NCI-H1048 (cell line): ENCODE measurements at places on chromosomes 7 and 10.

DNA sequence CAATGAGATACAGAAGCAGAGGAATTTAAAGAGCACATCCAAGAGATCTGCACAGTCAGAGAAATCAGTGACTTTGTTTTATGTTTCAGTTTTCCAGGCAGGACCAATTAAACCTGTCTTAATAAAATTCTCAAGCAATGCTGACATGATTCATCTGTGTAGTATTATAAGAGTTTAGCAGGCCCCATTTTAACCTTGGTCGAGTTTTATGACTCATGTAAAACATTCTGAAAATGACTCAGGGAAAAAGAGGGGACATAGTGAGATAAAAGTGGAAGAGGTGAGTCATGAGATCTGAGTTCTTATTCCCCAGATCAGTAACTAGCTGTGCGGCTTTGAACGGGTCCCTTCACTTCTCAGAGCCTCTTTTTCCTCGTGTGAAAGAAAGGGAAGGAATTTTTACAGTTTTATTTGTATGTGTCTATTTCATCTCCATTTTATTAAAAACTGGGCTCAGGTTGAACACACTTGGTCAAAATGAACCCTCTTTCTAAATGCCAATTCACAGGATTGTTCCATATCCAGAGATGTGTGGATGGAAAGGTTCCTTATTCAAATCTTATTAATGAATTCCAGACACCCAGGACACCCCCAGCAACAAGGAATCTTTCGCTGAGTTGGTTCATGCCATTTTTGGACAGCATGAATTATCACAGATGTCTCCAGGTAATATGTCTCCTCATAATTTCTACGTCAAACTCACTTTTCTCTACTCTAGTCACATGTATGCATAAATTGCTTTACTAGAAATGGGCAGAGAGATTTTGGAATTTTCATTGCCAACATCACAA, 143.2 kb downstream of the JAZF1 start:
- DNase-seq, result no peak

- DNase-seq, result no peak
These were observed 98.7 kb downstream of the HTR5A start for GRCh38 chr7:155168597-155169480.

- no peak for DNase-seq
These were observed 1013.1 kb downstream of the TYW1 start for GRCh38 chr7:68009716-68010115.

GRCh38 chr7:18655506-18655905, 160.0 kb downstream of the HDAC9 start:
- DNase-seq, result no peak

DNA sequence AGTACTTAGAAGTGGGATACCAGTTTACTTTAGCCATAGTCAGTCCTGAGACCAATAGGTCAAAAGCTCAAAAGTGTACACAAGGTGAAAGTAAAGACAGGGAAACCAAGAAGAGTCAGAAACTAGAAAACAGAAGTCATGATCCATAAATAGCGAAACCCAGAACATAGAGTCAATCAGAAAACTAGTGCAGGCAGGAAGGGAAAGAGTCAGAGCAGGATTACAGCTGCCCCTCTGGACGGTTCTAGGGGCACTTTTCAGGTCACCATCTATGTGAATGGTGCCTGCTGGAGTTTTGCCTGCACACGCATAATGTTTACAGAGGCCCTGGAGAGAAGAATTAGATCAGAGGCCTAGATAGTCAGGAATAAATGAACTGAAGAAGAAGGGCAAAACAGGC, 22.4 kb upstream of the DMTF1 start:
- DNase-seq, result no peak

GRCh38 chr10:75466886-75467285, 35.5 kb downstream of the LRMDA start:
- no peak for DNase-seq

DNA sequence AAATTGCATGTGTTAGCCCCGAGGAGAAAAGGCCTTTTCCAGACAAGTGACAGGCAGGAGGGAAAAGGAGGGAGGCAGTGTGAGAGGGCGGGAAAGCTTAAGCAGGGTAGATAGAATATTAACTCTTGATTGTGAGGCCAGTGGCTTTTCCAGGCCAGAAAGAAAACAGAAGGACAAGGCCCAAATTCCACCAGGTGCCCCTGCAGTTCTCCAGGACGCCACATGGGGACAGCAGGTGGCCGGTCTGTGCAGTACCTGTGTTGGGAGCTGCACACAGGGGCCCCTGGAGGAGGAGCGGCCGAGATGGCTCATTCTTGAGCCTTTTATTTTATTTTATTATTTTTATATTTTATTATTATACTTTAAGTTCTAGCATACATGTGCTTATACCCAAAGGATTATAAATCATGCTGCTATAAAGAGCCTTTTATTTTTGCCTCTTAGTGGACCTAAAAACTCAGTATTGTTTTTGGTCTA, 141.3 kb upstream of the KLF14 start:
- DNase-seq, result no peak

DNA sequence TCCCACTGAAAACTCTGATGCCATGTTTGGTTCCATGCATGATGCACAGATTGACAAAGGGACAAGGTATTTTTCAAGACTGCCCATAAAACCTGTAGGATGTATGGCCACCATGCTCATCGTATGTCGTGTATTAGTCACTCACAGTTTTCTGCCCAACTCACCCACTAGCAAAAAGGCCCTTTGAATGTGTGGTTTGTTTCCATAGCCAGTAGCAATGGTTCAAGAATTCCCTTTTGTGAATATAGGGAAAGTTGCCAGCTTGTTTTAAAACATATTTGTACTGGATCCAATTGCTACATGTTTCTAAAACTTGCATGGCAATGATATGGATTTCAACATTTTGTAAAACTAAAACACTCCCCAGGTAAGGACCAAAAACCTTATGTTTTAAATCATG, 280.9 kb upstream of the YAE1 start:
- DNase-seq, result no peak

DNA sequence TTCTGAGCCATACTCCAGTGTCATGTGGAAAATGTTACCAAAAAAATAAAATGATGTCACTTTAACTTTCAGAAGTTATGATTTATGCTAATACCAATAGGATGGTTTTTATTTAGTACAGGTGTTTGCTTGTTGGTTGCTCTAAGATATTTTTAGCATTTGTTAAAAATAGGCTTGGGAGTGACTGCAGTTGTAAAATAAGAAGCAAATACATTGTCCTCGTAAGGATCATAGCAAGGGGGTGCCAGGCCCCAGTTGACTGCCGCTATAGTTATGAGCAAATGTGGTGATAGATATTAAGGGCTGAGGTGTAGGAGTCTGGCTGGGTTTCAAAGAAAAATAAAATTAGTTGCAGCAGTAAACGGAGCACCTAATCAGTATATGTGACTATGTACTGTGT, 354.4 kb upstream of the BMPER start:
- no peak for DNase-seq

DNA sequence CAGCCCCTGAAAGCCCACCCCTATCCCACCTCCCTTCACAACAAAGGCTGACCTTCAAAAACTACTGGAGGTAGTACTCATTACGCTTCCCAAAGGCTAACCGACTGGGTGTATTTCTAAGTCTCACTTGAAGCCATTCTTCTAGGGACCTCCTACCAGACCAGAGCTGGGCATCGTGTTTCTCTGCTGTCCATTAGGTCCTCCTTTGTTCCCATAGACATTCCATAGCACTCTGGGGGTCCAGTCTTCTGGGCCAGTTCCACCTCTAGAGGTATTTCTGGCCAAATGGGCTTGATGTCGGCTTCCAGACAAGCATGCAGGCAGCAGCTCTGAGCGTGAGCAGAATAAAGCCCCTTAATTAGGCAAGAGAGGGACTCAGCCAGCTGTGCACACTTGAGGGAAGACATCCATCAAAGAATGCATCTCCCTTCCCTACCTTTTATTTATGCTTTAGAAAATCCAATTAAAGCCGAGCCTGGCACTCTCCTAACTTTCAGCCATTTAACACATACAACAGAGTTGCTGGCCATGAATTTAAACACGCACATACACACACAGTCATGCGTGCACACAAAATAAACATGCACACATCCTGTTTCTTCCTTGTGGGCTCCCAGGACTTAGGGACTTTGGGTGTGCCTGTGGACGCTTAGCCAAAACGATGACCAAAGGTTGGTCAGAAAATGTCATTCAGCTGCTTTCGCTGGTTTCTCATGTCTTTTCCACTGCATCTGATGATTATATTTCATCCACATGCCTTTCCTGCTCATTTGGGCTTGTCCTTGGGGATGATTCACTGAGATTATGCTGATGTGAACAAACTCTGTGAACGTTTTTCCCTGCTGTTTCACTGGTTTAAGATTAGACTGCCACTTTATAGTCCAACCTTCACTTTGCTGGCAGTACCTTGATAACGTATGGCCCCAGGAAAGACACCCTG, 362.0 kb upstream of the NFE2L3 start:
- no peak for DNase-seq

- no peak for DNase-seq
These were observed 224.5 kb downstream of the SEMA3A start for GRCh38 chr7:83970081-83970480.
